KBM-7 (cell line): ENCODE measurements at places on chromosomes 12 and 14.

GRCh38 chr14:79037593-79037992 lies 867.4 kb downstream of the NRXN3 start:
- peak; percentile 19 for DNase-seq

- DNase-seq: no peak
Measured at GRCh38 chr12:75900226-75900625, 131.3 kb downstream of the PHLDA1 start.

DNA sequence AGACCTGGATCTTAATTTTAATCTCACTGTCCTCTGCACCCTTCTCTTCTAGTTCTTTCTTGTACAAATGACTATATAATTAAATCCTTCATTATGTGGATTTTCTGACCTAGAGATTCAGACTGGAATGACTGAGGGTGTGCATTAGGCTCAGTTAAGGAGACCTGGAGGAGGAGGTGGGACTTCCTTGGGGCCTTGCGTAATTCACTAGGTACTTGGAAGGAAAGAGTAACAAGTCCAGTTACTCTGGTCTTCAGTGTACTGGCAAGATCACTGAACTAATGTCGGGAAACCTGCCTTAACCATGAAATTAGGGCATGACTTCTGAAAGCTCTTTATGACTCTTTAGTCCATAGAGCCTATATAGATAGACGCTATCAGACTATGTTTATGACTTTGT lies 441.4 kb downstream of the EGLN3 start:
- no peak for DNase-seq

- DNase-seq: no peak
Measured at GRCh38 chr14:105858676-105859025, 332.3 kb downstream of the TMEM121 start.

- no peak for DNase-seq
Measured at GRCh38 chr12:130952171-130952954, 1.3 kb upstream of the ADGRD1 start.

DNA sequence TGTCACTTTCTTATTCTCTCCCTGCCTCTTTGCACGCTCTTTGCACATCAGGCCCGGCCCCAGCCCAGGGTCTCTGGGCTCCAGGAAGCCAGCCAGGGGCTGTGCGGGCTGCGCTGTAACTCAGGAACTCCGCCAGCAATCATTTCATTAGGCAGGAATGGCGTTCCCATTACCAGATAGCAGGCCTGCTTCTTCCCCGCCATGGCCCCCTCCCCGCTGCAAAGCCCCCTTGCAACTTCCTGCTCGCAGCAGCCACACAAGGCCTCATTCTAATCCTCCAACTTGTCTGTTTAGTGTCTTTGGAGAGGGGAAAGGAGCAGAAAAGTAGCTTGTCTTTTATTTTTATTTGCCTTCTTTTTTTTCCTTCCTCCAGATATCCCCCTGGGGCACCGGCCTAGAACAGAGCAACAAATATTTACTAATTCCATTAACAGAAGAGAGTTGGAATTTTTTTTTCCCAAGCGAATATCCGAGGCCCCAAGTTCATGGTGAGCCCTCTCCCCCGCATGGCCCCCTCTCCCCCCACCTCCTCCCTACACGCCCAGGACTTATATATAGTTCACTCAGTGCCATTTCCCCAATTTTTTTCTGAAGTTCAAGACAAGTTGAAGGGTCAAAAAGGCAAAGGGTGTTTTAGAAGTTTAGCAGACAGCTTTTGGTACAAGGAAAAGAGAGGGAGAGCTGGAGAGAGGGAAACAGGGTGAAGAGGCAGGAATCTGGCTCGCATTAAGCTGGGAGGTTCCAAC lies 329.4 kb upstream of the TBX3 start:
- DNase-seq: no peak

GRCh38 chr14:104935955-104936354 lies 11.3 kb downstream of the PLD4 start:
- no peak for DNase-seq

DNA sequence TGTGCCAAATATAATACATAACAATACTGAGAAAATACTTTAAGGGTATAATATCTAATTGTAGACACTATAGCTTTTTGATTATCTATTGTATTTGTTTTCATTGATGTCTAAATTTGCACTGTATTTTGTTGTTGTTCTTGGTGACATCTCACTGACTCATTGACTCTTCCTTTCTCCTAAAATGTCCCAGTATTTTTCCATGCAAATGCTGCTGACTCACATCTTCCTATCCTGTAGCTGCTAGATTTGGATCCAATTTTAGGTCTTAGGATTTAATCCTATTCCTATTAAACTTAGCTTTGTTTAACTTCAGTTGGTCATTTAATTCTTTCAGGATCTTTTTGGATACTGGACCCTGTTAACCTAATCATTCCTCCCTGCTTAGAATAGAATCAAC lies 148.5 kb downstream of the TMTC2 start:
- no peak for DNase-seq

DNA sequence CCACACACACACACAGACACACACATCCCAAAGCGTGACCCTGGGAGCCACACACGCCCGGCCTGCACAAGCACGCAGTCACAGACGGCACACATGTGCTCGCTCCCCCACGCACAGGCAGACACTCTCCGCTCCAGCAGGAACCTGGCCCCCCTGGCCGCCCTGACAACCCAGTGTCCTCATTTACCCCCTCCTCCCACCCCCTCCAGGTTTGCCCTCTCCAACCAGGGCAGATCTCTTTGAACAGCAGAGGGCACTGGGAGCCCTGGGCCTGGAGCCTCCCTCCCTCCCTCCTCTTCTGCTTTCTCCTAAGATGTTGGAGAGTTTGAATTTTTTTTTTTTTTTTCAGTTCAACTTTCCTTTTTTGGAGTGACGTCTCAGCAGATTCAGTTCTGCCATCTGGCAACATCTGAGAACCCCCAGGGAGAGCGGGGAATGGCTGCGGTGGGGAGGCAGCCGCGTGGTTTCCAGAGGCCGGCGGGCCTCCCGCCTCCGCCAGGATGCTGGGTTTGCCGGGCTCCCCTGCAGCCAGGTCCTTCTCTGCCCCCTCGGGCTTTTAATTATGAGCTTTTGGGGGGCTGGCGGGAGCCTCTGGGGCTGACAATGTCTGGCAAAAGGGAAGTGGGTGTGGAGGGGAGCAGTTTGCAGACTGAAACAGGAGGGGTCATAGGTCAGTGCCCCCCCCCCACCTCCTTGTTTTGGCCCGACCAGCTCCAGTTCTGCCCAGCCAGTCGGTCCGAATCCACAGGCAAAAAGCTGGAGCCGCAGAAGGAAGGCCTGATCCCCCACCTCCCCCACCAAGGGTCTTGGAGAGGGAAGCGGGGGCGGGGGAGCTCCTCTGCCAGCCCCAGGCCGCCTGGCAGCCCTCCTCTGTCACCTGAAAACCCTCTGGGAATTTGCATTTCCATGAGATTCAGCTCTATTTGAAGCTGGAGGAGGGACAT lies 1.3 kb upstream of the NCOR2 start:
- peak; percentile 97 for DNase-seq

GRCh38 chr12:127360580-127360979 lies 906.4 kb upstream of the TMEM132C start:
- no peak for DNase-seq

DNA sequence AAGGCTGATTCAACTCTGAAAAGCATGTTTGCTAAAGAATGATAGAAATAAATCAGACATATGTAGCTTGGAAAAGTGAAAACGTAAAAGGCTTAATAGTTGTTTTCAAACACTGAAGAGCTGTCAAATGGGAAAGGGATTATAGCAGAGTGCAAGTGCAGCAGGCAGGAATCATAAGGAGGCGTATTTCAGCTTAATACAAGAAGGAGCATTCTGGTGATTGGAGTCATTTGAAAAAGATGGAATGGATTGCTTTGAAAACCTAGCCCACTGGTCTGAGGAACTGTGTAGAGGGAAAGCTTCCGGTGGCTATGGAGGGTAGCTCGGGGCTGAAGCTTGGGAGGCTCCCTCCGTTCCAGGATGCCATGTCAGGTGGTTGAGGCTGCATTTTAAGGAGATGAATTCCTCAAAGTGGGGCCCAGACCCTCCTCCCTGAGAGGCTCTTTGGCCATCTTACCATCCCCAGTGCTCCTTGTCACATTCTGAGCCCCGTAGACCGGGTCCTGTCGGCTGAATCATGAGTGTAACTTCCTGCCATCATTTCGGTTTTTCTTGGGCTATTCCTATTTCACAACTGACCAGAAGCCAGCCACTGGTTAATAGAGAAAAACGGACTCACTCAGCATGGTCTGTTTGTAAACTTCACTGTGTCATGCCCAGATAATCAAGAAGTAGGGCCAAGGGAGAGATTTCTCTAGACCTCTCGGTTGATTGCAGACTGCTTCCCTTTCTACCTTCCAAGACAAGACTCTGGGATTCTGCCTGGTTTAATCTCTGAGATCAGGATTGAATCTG lies 6.5 kb downstream of the WNT5B start:
- no peak for DNase-seq

DNA sequence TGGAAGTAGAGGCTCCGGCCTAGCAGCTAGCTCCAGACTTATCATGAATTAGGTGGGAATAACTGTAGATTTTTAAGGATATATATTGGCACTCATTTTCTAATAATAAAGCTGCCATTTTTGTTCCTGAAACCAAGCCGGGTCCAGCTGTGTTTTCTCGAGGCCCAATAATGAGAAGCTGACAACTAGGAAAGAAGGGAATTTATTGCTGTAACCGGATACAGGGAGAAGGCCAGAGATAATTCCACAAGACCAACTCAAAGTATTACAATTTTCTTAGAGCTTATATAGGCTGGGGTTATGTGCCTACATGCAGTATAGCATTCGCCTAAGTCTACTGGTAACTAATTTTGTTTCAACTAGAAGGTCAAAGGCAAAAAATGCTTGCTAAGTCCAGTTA lies 122.3 kb upstream of the FBXO33 start:
- DNase-seq: no peak

DNA sequence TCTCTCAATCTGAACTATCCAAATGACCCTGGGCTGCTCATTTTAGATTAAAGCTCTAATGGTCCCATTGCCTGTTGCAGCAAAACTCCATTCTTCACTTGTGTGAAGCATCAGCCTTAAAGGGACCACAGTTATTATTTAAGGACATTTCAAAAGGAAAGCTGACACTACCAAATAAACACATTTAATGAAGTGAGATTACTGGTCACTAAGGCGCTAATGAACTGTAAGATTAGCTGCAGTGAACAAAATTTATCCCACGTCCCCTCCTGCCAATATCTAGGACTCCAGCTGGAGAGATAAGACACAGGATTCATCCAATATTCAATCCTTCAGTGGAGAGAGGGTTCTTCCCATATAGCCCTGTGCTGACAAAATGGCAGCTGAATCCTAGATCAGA lies 1029.2 kb upstream of the SEL1L start:
- no peak for DNase-seq

DNA sequence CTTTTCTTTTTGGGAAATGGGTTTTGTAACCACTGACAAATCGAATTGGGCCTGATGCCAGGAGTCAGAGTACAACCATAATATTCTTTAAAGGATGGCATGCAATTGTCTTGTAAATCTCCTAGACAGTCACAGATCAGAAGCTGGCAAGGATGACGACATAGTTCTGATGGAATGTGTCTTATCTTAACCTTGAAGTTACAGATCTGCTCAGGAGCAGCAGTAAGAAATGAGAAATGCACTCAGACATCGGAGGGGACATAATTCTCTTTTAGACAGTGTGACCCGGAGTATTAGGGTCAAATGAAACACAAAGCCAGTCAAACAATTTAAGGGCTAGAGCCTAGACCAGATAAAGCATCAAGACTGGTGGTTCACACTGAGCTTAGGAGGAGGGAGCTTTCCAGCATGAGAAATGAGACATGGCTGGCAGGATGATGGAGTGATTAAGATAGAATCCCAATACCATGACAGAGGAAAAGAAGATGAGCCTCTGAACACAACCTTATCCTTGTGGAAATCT lies 17.5 kb downstream of the CBX5 start:
- peak; percentile 51 for DNase-seq

GRCh38 chr12:29781188-29781587 lies 2.6 kb downstream of the TMTC1 start:
- no peak for DNase-seq

- no peak for DNase-seq
Measured at GRCh38 chr12:1862973-1863372, 42.6 kb downstream of the LRTM2 start.

- DNase-seq: no peak
Measured at GRCh38 chr14:34254031-34254430, 208.0 kb downstream of the SPTSSA start.

DNA sequence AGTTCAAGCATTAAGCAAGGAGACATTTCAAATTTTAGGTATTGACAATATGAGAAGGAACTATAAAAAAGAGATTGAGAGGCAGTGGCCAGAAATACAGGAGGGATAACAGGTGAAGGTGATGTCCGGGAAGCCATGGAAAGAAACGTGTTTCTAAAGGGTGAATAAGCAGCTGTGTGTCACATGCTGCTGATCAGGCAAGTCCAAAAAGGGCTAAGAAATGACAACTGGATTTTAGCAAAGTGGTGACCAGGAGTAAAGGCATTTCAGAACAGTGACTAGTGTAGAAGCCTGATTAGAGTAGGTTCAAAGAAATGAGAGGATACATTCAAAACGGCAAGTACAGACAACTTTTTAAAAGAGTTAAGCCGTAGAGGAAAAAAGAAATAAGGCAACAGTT lies 204.3 kb upstream of the DIO2 start:
- DNase-seq: no peak

- no peak for DNase-seq
Measured at GRCh38 chr14:82122655-82123054, 589.0 kb upstream of the SEL1L start.

DNA sequence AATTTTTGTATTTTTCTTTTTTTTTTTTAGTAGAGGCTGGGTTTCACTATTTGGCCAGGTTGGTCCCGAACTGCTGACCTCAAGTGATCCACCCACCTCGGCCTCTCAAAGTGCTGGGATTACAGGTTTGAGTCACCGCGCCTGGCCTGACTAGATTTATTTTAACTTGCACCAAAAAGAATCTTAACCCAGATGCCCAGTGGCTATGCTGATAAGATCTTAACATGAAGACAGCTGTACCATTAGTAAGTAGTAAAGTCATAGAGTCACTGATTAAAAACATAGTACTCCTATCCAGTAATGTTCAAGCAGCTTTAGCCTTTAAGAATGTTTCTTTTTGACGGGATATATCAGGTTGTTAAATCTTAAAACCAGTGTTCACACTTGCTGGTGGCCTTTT lies 1061.8 kb upstream of the FLRT2 start:
- DNase-seq: no peak

GRCh38 chr14:79542121-79542520 lies 669.2 kb downstream of the DIO2 start:
- no peak for DNase-seq

GRCh38 chr12:3757261-3757660 lies 4.4 kb upstream of the CRACR2A start:
- DNase-seq: no peak

- no peak for DNase-seq
Measured at GRCh38 chr12:50296554-50296953, 13.2 kb upstream of the LIMA1 start.

- DNase-seq: no peak
Measured at GRCh38 chr12:116694653-116695463, 43.0 kb downstream of the SPRING1 start.
